ENCODE measurements at places on chromosomes 4 and X.

DNA sequence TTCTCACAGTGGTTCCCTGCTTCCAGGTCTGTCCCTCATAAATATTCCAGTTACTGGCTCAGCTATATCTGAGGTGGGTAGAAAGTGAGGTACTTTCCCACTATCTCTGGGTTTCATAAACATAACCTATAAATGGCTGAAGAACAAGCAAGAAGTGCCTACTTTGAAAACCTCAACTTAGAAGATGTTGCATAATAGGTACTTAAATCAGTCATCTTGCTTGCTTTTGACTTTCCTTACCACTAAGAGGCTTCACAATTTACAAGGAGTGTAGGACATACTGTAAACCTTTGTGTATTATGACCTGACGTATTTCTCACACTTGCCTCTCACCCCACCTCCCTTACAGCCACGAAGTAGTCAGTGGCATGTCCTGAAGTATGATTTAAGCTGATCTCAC, 145.9 kb downstream of the PCDH19 start:
- DNase-seq, result no peak

DNA sequence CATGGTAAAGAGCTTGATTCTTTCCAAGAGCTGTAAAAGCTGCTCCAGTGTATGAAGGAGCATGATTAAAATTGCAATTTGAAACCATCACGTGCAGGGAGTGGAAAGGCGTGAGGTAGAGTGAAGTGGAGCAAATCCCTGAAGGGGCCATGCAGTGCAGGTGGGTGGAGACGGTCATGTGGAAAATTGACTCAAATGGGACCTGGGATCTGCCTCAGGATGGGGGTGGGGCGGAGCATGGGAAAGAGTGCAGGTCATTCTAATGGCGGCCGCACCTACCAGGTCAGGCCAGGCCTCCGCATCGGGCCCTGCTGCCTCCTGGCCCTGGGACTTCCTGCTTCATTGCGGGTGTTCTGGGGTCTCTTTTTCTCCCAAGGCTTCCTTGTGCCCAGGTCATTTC, 25.3 kb upstream of the TRIM60 start:
- DNase-seq, result no peak

DNA sequence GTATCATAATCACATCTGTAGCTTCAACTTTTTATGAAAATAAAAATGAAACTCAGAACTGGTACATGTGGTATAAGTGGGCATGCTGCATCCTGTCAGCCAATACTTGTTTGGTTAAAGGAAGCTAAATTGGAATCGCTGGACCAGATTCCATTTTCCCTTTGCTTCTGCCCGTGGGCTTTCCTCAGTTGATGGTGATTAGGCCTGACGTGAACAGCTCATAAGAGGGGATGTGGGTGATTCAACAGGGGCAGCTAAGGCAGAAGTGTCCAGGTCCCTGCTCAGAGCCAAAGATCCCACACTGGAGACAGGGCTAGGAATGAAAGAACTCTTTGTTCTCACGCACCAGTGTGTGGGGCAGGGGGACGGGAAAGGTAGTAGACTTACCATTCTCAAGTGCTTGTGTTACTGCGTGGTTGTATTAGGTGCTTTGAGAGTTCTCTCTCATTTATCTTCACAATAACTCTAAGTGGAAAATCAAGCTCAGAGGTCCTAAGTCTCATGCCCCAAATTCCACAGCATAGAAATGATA, 63.2 kb upstream of the GUCY1A1 start:
- DNase-seq, result no peak

DNA sequence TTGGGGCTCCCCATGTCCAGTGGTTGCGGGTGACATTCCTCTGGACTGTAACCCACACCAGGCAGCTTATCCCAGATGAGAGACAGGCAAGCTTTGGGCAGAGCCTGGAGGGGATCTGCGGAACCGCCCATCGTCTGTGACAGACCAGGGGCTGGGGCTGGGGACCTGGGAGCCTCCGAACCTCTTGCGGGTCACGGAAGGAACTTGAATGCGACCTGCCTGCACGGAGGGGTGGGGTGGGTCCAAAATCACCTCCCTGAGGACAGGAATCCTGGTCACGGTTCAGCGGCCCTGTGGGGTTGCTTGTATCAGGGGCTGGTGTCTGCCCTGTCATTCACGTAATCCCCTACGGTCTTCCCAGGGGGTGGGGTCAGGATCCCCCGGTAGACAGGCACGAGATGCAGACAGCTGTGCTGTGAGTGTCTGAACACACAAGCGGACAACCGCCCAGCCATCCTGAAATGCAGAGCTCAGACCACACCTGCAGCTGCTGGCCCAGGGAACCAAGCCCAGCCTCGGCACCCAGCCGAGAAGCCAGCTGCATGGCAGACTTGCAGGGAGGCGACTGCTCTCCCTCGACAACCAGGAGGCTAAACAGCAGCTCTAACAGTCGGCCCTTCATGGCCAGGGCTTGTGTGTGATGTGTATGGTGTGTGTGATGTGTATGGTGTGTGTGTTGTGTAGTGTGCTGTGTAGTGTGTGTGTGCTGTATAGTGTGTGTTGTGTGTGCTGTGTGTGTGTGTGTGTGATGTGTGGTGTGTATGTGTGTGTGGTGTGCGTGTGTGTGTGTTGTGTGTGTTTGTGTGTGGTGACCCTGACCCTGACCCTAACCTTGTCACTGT, 105.9 kb upstream of the ADRA2C start:
- no peak for DNase-seq

- no peak for DNase-seq
Measured at GRCh38 chrX:17298564-17298963, 76.4 kb upstream of the NHS start.

DNA sequence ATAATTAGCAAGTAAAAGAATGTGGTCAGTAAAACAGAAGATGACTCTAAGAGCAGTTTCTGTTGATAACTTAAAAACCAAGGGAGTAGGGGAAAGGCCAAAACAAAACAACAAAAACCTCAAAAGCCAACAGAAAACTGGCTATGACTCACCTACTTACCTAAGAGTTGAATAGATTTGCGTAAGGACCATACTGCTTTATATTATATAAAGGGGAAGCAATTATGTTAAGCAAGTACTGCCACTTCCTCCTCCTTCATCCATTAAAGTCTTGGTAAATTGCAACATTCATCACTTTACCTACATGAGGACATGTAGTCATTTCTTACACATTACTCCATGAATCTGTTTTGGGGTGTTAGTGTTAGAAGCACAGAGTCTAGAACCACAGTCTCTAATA, 85.9 kb upstream of the FAM47A start:
- DNase-seq, result peak; percentile 75

DNA sequence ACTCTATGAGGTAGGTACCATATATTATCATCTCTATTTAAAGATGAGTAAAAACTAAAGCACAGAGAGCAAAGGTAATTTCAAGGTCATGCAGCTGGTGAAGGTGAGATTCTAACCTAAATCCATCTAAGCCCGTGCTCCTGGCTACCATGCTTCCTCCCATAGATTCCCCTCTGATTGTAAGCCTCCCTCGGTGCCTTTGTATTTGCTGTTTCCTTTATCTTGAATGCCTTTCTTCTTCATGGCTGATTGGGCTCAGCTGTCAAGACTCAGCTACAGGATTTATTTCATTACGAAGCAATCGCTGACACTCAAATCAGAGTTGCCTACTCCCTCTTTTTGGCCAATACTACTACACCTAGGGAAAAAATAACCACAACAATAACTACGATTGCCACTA, 217.1 kb downstream of the ARAP2 start:
- no peak for DNase-seq

- DNase-seq, result no peak
Measured at GRCh38 chr4:129498626-129499025, 402.7 kb downstream of the C4orf33 start.

- DNase-seq, result no peak
Measured at GRCh38 chr4:41611881-41612871, 74.2 kb downstream of the LIMCH1 start.

GRCh38 chr4:6660430-6660829, 19.9 kb downstream of the MRFAP1 start:
- no peak for DNase-seq

- no peak for DNase-seq
Measured at GRCh38 chr4:11650801-11651596, 222.3 kb upstream of the HS3ST1 start.

- DNase-seq, result no peak
Measured at GRCh38 chr4:173526724-173527102, 3.3 kb downstream of the HAND2 start.

DNA sequence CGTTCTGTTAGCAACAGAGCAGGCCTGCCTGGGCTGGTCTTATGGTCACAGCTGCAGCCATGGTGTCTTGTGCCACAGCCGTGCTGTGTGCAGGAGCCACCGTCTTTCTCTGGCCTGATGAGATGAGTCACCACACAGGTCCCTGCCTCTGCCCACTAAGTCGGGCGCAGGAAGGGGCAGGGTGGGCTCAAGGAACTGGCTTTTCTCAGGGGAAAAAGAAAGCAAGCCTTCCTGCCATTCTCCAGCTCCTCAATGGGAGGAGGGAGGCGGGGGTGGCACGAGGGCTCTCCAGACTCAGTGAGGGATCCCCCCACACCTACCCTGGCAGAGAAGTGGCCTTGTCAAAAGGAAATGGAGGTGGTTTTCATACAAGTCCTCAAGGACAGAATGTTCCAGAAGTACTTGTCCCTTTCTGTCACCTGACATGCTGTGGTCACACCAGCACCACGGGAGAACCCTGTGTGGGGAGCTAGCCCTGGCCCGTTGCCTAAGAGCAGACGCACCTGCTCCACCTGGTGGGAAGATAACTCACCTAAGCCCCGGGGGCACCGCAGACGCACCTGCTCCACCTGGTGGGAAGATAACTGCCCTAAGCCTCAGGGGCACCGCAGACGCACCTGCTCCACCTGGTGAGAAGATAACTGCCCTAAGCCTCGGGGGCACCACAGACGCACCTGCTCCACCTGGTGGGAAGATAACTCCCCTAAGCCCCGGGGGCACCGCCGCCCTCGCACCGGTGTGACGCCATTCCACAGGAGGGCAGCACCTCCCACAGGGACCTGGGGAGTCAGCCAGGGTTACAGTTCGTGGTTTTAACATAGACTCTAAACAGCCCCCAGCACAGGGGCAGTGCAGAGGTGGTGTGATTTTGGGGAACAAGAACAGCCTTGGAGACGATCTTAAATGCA, 18.5 kb downstream of the UVSSA start:
- DNase-seq, result no peak

GRCh38 chr4:38319456-38320342, 344.3 kb upstream of the KLF3 start:
- DNase-seq, result peak; percentile 14

DNA sequence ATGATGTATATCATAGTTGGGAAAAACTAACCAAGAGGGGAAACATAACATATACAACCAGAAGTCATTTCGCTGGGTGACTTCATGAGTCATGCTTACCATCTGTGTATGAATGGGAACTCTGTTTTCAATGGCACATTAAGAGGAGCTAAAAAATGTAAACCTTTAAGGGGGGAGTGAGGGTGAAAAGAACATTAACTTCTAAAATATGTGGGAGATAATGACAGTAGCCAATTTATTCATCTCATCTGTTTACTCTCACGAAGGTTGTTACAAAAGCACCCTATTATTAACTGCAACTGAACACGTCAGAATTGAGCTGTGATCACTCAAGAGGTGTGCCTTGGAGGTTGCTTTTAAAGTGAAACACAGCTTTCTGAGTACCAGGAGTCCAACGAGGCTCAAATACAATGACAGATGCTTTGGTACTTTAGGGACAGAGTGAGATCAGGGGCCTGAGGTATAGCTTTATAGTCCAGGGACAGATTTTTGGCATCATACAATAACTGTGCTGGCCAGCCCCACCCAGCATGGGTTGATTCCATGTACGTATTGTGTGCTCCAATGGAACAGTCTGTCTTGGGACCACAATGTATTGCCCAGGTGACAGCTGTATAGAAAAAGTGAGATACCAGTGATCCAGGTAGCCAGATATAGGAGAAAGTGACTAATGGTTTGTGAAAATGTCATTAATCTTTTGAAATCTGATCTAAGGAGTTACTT, 107.3 kb downstream of the AMMECR1 start:
- no peak for DNase-seq
